ENCODE measurements at places on chromosomes 16 and 17. TPM values are rescaled to one million over a fixed set of nuclear protein-coding genes. Genes with fewer than 3 reads are reported as not detected.

GRCh38 chr17:50805486-50805885 is 29.9 kb upstream of the WFIKKN2 start:
- no peak for DNase-seq
- no peaks in the 10 kb centered on the region for H3K36me3 ChIP-seq
- no peaks in the 10 kb centered on the region for H3K27me3 ChIP-seq

DNA sequence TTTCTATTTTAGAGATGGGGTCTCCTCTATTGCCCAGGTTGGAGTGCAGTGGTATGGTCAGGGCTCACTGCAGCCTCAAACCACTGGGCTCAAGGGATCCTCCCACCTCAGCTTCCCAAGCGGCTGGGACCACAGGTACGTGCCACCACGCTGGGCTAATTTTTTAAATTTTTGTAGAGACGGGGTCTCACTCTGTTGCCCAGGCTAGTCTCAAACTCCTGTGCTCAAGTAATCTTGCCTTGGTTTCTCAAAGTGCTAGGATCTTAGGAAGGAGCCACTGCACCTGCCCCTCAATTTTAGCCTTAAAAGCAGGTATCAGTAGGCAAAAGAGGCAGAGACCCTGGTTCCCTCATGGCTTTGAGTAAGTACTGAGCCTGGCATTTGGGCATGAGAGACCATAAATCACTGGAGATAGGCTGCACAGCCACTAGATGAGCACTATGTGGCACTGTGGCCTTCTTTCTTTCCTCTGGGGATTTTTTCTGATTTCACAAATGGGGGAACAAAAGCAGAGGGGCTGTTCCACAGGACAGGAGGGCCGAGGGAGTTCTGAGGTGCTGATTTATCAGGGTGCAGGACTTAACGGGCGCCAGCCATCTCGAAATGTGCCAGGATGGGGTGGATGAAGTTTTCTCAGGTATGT is 82.2 kb downstream of the PLXDC1 start:
- H3K36me3 ChIP-seq, result no peaks in the 10 kb centered on the region
- no peak overlapping the region for H3K27ac ChIP-seq

DNA sequence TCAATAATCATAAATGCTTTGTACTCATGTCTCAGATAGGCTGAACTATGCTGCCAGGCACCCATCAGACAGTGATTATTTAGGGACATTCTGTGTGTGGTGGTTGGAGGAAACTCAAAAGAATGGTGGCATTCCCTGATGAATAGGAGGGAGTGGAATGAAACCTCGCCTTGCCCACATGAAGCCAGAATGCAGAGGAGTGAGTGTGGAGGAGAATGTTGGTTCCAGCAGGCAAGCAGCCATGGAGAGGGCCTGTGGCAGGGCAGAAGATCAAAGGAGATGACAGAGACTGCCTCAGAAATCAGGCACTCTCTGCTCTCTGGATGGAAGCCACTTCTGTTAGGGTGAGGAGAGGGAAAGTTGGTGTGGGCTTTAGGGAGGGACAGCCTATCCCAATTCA is 22.5 kb downstream of the KCTD19 start:
- DNase-seq, result no peak
- H3K27me3 ChIP-seq, result no peaks in the 10 kb centered on the region
- no peaks in the 10 kb centered on the region for H3K36me3 ChIP-seq

DNA sequence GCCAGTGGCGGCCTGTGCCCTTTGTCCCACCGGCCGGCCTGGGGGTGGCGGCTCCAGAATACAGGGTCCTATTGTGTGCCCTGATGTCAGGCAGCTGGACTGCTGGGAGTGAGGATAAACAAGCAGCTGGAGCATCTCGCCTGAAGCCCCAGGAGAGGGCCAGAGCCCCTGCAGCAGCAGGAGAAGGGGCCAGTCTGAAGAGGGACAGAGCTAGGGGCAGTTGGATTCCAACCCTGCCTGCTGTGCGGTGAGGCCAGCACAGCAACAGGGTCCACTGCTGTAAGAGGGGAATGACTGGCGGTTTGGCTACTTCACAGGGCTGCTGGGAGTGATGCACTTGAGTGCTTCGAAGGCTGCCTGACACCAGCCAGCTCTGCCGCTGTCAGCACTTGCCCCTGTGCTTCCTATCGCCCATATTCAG is 25.0 kb downstream of the RAB11FIP4 start:
- H3K36me3 ChIP-seq, result no peaks in the 10 kb centered on the region
- no peak overlapping the region for H3K4me3 ChIP-seq
- no peak overlapping the region for H3K27ac ChIP-seq
- no peaks in the 10 kb centered on the region for H3K4me1 ChIP-seq
- no peak for DNase-seq

DNA sequence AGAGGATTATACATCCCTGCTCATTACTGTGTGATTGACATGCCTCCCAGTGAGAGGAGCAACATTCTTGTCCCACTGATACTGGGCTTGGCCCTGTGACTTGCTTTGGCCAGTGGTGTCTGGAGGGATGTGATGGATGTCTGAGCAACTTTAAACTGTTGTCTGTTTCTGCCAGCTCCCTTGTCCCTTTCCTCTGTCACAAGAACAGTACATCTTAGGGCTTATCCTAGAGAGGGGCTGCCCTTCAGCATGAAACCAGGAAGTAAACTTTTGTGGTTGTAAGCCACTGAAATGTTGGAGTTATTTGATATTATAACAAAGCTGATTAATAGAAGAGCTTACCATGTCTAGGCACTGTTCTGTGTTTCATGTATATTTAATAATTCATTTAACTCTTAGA is 82.9 kb upstream of the GPRC5B start:
- H3K4me3 ChIP-seq, result no peak overlapping the region
- H3K36me3 ChIP-seq, result no peaks in the 10 kb centered on the region
- DNase-seq, result no peak
- no peaks in the 10 kb centered on the region for H3K4me1 ChIP-seq
- peaks cover 6% of the 10 kb centered on the region for H3K27me3 ChIP-seq
- H3K27ac ChIP-seq, result no peak overlapping the region

GRCh38 chr17:68686108-68686988 is 85.2 kb upstream of the FAM20A start:
- DNase-seq, result no peak
- no peaks in the 10 kb centered on the region for H3K4me1 ChIP-seq
- H3K36me3 ChIP-seq, result no peaks in the 10 kb centered on the region
- no peak overlapping the region for H3K4me3 ChIP-seq

- H3K27ac ChIP-seq, result no peak overlapping the region
- peaks cover 19% of the 10 kb centered on the region for H3K4me1 ChIP-seq
- H3K27me3 ChIP-seq, result peaks cover 70% of the 10 kb centered on the region
- H3K4me3 ChIP-seq, result no peak overlapping the region
- H3K36me3 ChIP-seq, result no peaks in the 10 kb centered on the region
These were observed 1.6 kb upstream of the ETV4 start for GRCh38 chr17:43547659-43548256.

DNA sequence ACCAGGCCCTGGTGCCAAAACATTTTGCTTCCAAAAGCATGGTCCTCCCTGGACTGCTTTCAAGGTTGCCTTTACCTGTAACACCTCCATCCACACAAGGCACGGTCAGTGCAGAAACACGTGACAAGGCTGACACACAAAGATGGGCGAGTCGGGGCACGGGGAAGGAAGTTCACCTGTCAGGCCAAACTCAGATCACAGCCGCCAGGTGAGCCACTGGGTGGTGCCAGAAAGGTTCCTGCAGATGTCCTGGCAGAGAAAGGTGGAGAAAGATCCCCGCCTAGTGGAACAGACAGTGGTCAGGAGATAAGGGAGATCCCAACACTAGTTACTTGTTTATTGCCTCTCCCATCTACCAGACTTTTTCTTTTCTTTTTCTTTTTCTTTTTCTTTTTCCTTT is 155.3 kb downstream of the AIPL1 start:
- H3K36me3 ChIP-seq, result no peaks in the 10 kb centered on the region
- no peak overlapping the region for H3K27ac ChIP-seq
- no peak for DNase-seq
- no peaks in the 10 kb centered on the region for H3K27me3 ChIP-seq

DNA sequence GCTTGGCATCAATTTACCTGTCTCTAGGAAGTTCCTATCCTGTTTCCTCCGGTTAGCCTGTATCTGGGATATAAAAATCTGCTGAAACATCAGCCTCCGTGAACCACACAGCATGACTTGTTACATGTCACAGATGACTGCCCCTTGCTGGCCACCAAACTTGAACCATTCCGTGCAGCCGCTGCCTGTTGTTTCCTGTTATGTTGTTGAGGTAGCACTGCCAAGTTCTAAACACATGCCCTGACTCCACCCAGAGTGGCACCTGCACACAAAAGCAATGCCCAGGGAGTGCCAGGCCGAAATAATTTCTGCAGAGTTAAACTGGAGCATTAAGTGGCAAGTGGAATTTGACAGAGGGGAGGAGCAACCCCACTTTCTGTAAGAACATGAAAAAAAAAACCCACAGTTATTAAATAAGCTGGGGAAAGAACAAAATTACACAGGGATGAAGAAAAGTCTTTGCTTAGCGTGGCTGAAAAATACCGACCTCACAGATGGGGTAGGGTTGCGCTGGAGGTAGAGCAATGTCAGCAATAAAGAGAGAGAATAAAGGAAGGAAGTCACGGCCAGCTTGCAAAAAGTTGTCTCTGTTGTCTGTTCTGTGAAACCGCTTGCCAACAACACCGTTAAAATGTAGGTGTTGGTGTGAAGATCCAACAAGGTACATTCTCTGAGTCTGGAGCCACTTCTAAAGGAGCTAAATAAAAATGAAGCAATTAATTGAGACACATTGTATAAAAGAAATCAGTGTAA is 174.6 kb upstream of the CDH13 start:
- H3K27me3 ChIP-seq, result no peaks in the 10 kb centered on the region
- no peaks in the 10 kb centered on the region for H3K36me3 ChIP-seq
- no peak overlapping the region for H3K27ac ChIP-seq
- no peak overlapping the region for H3K4me3 ChIP-seq

DNA sequence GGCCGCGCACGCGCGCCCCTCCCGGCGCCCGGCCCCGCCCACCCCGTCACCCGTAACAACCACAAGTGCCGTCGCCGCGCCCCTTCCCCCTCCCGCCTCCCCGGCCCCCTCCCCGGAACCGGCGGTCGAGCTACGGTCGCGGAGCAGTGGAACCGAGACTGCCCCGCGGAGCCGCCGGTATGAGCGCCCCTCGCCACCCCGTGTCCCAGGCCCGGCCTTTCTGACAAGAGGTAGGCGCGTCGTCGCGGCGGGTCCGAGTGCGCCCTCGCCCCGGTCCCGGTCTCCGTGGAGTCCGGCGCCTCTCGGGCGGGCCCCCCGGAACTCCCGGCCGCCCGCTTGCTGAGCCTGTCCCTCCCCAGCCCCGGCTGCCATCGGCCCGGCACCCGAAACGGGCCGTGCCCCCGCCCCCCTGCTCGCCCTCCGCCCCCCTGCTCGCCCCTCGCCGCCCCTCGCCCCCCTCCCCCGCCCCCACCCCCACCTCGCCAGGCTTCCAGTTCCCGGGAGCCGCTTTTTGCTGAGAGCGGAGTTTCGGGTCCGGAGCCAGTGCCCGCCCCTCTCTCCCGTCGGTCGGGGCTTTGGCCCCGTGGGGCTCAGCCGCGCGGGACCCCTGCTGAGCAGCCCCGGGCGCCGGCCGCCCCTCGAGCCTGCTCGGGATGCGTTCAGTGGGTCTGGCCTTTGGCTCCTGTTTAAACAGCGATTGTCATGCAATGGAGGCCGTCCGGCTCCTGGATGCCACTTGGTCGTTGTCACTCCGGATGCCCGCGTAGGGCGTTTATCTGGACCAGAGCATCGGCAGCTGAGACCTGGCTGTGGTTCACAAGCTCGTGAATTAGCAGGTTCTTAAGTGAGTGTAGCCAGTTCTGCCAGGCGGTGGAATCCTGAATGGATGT is at the start of gene SEC14L1:
SEC14L1 (plus strand) TSS at position 92 of the 890 bp plus-strand sequence. CDS start 2,628 bp downstream, outside the sequence.
- peak within 1 kb of the TSS; percentile 78 for H3K4me3 ChIP-seq
- no peaks in the 10 kb centered on the region for H3K36me3 ChIP-seq
- no peak for DNase-seq
- H3K27ac ChIP-seq, result peak within 1 kb of the TSS; percentile 99
- H3K4me1 ChIP-seq, result peaks cover 13% of the 10 kb centered on the region

DNA sequence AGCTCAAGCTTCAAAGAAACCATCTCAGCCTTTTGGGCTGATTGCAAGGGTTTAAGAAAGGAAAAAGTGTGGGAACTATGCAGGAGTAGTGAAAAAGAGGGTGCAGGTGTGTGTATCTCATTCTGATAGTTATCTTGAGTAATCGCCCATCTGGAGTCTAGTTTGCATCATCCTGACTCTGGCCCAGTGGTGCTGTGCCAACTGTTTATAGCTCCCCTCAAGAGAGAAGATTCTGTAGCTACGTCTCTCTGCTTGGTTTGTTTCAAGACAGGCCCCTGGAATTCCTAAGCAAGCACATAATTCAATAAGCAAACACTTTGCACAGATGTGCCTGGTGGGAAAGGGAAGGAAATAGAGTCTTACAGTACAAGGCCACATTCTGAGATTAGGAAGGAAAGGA is 144.4 kb downstream of the HAPSTR1 start:
- H3K4me3 ChIP-seq, result no peak overlapping the region
- H3K27me3 ChIP-seq, result no peaks in the 10 kb centered on the region
- H3K36me3 ChIP-seq, result no peaks in the 10 kb centered on the region
- no peak overlapping the region for H3K27ac ChIP-seq
- no peak for DNase-seq

DNA sequence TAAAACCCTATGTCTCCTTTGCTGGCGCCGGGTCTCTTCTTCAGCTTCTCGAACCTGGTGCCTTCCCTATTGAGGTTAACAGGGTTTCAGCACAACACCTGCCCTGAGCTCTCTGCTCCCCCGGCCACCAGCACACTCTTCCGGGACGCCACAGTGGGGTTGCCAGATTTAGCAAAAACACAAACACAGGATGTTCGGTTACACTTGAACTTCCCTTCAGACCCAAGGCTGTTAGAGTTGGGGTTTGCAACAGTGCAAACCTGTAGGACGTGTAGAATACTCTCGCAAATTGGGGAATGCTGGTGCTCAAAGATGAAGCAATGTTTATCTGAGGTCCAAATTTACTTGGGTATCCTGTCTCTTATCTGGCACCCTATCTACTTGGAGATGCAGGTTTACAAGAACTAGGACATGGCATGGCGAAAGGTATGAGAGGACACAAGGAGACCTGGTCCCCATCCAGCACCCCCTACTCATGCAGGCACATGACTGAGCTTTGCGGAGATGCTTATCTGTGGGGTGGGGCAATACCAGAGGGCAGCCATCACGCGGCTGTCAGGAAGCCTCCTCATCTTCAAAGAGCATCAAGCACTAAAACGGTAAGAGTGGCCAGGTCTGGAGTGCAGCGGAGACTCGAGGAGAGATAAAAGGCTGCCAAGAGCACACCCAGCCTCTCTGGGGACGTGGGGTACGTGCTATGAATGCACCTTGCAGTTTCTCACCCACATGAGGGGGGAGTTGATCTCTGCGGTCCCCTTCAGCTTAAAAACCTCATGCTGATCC is 52.8 kb downstream of the SDK2 start:
- peak; percentile 36 for DNase-seq
- H3K4me3 ChIP-seq, result no peak overlapping the region
- no peaks in the 10 kb centered on the region for H3K27me3 ChIP-seq

GRCh38 chr16:73313950-73314349 is 266.0 kb upstream of the ZFHX3 start:
- no peak overlapping the region for H3K4me3 ChIP-seq
- no peaks in the 10 kb centered on the region for H3K27me3 ChIP-seq
- H3K4me1 ChIP-seq, result no peaks in the 10 kb centered on the region
- no peak overlapping the region for H3K27ac ChIP-seq
- DNase-seq, result no peak

The PABPN1L gene
- polyA plus RNA-seq, result not detected

The SALL1 gene
- 0.17 TPM for polyA plus RNA-seq

The TSC2 gene
- polyA plus RNA-seq, result 148 TPM

The UBN1 gene
- 41.1 TPM for polyA plus RNA-seq

The CCL7 gene
- not detected for polyA plus RNA-seq

The CRHR1 gene
- not detected for polyA plus RNA-seq

The PRSS33 gene
- polyA plus RNA-seq, result 0.75 TPM

The SLC47A1 gene
- 2.0 TPM for polyA plus RNA-seq

The KRTAP9-4 gene
- polyA plus RNA-seq, result not detected

The CDIP1 gene
- 25.1 TPM for polyA plus RNA-seq

The CPNE7 gene
- polyA plus RNA-seq, result 0.31 TPM

The PPP1R9B gene
- 68.1 TPM for polyA plus RNA-seq

The SKAP1 gene
- 1.7 TPM for polyA plus RNA-seq

The WFIKKN2 gene
- 0.65 TPM for polyA plus RNA-seq

The MGRN1 gene
- polyA plus RNA-seq, result 56.9 TPM

The CCDC144A gene
- 11.9 TPM for polyA plus RNA-seq

The CES5A gene
- polyA plus RNA-seq, result not detected

The ZNF267 gene
- 10.0 TPM for polyA plus RNA-seq
